ENCODE measurements at places on chromosomes 12 and 14.

- DNase-seq, result no peak
These were observed 1330.7 kb upstream of the TMEM132C start for GRCh38 chr12:126936181-126936851.

GRCh38 chr14:92585981-92586937 lies 72.7 kb downstream of the RIN3 start:
- peak; percentile 51 for DNase-seq

GRCh38 chr14:50311337-50311971 lies 575 bp downstream of the L2HGDH start:
- no peak for DNase-seq

DNA sequence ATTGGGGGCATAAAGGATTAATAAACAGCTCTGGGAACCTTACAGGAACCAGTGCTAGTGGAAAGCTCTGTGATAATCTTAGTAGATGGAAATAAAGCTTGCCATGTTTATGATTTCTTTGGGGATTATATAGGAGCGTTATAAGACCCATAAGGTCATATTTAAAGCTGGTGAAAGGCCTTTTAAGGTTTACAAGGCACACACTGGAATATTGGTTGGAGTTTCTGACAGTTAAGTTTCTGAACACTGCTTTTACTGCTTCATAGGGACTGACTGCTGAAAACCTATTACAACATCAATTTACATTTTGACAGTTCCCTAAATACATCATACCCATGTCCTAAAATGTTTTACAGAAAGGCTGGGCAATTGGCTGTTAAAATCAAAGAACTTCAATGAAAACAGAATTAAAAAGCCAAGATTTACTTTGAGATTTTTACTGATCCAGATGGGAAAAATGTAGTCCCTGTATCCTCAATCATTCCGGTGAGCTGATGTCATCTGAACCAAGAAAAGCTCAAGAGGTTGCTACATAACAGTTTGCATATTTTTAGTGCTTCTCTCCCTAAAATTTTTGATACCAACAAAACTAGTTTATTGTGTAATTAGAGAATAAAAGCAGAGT lies 153.7 kb upstream of the IGF1 start:
- DNase-seq, result no peak

GRCh38 chr12:46839964-46840363 lies 14.2 kb upstream of the SLC38A4 start:
- no peak for DNase-seq

GRCh38 chr14:103318750-103319419 lies 15.2 kb upstream of the EIF5 start:
- no peak for DNase-seq

GRCh38 chr12:24212496-24212895 lies 263.0 kb upstream of the SOX5 start:
- no peak for DNase-seq

GRCh38 chr12:91127751-91128150 lies 16.5 kb upstream of the LUM start:
- DNase-seq, result no peak

DNA sequence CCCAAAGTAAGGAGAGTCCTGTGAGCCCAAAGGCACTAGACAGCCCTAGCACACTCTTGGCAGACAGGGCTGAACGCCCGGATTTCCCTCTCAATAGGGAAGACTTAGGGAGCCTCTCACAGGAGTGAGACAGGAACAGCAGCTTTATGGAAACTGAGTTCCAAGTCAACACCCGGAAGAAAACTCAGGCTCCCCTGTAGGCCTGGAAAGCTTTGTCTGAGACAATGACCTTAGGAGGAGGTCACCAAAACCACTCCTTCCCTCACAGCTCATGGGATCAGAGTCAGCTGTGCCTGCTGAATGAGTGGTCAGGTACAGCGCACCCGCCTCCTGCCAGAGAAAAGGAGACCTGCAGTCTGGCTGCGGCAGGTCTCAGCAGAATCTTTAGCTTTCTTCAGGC lies 229.5 kb downstream of the CACNA1C start:
- DNase-seq, result no peak

DNA sequence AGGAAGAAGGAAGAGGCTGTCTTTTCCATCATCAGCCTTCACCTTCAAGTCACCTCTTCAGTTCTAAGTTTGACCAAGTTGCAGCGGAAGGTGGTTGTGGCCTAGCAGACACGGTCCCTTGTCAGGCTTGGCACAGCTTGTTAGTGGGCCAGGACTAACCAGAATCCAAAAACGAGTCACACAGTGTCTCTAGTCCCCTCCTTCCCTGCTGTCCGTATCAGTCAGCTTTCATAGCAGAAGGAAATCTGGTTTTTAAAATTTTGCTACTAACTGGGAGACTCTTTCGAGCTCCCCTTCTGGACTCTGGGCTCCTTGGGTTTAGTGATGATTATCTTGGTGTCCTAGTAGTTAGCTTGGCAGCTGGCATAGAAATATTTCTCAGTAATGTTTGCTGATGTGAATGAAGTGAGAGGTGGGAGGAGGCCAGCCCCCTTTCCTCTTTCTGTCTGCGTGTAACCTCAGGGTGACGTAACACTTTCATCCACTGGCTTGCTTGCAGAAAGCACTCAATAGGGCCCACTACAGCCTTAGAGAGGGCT lies 3.8 kb downstream of the ETV6 start:
- peak; percentile 34 for DNase-seq

DNA sequence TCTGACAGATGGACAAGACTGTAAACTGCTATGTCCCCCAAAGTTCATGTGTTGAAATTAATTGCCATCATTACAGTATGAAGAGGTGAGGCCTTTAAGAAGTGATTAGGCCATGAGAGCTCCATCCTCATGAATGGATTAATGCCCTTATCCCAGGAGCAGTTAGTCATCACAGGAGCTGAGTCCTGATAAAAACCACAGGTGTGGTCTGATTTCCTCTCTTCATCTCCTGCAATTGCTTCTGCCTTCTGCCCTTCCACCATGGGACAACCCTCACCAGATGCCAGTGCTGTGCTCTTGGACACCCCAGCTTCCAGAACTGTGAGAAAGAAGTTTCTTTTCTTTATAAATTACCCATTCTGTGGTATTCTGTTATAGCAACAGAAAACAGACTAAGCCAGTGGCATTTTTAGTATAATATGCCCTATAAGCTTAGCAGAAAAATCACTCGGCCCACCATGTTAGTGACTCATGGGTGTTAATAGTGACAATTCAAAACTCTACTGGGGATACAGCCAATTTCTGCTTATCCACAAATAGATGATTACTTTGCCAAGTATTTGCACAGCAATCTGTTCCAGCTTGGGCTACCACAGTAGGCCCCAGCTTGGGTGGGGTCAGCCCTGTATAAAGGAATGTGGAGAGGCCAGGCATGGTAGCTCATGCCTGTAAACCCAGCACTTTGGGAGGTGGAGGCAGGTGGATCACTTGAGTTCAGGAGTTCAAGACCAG lies 129.0 kb upstream of the BCL2L14 start:
- no peak for DNase-seq

DNA sequence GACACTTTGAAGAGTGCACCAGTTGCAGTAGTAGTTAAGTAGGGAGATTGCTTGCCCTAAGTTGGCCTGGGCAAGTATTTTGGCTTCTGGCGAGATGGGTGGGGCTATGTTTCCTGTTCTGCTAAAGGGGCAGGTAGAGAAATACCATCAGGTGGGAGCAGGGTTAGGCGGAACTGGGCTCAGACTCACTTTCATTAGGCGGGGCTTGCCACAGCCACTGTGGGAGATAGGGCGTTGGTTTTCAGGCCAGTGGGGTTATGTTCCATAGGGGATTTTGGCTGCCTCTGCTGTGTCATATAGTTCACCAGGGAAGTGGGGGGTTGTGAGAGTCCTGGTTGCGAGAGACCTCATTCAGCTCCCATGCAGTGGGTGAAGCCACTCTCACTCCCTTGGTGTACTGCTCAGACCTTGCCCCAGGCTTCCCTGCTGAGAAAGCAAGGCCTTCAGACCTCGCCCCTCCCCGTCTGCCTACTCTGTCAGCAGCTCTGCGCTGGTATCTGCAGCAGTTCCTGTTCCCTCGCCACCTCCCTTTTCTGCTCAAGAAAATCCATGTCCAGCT lies 43.3 kb downstream of the AEBP2 start:
- DNase-seq, result peak; percentile 50

- DNase-seq, result peak; percentile 31
These were observed 16.7 kb downstream of the SPPL3 start for GRCh38 chr12:120887253-120888043.

DNA sequence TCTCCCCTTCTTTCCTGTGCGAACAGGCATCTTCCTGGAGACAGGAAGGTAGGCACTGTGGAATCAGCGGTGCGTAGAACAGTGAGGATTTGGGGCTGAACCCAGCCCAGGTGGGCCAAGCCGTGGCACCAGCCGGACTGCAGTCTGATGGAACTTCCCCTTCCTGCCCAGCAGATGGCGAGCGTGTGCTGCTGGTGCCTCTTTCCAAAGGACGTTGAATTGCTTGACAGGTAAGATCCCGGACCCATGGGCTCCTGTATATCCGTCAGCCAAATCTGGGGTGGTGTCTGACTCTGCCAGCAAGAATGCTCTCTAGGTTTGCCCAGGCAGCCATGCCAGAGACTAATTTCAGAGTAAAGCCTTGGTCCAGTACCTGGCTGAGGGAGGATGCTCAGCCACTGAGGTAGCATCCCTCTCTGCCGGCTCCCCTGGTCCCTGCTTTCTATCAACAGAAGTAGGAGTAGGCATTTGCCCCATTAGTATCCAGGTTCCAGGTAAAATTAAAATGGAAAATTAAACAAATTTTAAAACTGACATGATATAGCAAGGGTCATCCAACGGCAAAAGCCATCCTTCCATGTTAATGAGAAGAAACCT lies 21.1 kb upstream of the KCNA5 start:
- DNase-seq, result peak; percentile 32

- DNase-seq, result peak; percentile 70
These were observed 53.1 kb downstream of the SYNE3 start for GRCh38 chr14:95463171-95463901.

DNA sequence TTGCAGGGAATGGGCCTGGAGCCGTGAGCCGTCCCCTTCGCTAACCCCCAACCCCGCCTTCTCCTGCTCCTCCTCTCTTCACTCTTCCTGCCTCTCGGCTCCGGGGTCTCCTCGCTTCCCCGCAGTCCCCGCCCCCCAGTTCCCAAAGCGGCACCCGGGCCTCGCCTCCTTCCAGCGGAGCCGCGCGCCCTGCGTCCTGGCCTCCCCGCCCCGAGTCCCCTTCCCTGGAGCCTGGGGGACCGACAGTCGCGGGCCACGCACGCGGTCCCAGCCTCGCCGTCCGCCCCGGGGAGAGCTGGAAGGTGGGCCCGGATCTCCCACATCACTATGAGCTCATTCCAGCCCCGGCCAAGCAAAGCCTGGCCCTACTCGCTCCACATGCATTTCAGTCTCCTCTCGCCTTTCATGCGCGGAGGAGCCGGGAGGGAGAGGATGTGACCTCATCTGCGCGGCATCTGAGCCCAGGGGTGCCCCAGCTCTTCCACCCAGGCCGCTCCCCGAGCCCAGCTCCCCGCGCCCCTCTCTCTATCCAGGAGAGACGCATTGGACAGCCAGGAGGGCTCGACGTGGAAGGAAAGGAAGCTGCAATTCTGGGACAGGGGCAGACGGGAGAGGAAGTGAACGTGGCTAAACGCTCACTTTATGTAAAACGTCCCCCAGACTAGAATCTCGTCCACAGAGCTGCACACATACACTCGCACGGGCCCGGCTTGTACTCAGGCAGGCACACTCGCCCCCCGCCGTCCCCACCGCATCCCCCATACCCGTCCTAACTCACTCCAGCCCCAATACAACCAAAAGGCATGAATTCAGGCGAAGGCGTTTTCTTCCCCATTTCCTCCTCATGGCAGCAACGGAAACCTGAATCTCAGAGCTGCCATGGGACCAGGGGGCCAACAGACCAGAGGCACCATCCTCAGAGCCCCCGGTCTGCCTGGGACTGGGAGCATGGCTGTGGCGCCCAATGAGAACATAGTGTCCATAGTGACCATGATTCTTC lies 108.7 kb upstream of the CCND2 start:
- DNase-seq, result peak; percentile 73

DNA sequence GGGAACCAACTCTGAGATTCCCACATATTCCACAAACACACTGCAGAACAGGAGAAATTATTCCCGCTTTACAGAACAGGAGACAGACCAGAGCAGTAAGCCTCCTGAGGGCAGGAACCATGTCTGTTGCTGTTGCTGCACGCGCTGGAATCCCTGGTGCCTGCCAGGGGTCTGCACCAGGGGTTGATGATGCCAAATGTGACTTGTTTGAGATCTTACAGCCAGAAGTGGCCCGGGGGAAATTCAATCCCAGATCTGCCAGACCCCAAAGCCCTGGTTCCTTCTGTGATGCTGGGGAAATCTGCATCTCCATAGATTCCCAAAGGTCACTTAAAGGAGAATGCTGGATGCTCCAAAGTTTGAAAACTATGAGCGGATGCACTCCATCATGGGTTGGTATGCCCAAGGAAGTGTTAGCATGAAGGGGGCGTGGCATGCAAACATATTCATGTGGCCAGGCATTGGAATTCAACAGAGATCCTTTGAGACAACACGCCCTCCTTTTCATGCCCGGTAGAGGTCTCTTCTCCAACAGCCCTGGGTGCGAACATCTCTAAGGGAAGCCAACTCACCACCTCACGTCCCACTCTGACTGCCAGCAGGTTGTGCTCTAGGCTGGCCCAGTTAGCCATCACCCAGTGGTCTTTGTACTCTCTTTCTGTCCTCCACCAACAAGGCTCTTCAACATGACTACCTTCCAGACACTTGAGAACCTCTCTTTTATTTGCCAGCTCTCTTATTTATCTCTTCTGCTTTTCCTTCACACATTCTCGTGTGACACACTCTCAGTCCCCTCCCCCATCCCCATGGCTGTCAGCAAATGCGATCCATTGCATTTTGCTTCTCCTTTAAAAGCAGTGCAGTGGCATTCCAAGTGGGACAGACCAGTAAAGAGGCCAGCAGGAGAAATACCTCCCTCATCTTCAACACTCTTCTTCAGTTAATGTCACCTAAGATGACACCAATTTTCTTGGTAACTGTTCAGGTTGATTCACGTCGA lies 131.3 kb downstream of the ZFP36L1 start:
- DNase-seq, result no peak

- DNase-seq, result no peak
These were observed 44.0 kb downstream of the BCAT1 start for GRCh38 chr12:24904871-24905270.

DNA sequence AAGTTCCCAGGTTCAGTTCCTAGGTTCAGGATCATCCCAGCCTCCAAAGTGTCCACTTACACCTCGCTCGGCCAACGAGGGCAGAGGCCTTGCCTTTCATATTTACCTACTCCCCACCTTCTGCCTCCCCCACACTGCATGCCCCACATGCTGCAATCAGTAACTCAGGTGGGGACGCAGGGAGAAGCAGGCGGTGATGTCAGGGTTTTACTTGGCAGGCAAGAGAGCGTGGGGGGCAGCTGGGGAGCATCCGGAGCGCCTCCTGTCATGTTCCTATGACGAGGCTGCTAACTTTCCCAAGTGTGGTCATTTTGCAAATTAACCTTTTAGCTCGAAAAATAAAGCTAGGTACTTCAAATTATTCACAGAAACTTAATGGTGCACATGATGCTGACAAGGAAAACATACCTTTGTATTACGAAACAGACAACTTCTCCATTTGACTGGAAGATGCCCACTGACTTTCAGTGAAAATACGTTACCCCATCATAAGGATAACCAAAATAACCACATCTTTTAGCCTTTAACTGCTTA lies 53.8 kb downstream of the SETD3 start:
- DNase-seq, result no peak

- no peak for DNase-seq
These were observed 44.4 kb downstream of the PLEKHG7 start for GRCh38 chr12:92747151-92747550.

- peak; percentile 48 for DNase-seq
These were observed 79.9 kb downstream of the BCL11B start for GRCh38 chr14:99192028-99192621.

- no peak for DNase-seq
These were observed 25.5 kb upstream of the SNAPC1 start for GRCh38 chr14:61736751-61737150.

Data from CD4-positive, alpha-beta T cell treated with Interleukin-6 for 4 hours (primary cell).